ENCODE measurements at places on chromosomes 12 and 14.
A peak's percentile ranks its signal among the peaks of the same experiment; 100 is the strongest.

GRCh38 chr14:75340921-75341320, 62.3 kb downstream of the FOS start:
- peak; percentile 67 for DNase-seq

DNA sequence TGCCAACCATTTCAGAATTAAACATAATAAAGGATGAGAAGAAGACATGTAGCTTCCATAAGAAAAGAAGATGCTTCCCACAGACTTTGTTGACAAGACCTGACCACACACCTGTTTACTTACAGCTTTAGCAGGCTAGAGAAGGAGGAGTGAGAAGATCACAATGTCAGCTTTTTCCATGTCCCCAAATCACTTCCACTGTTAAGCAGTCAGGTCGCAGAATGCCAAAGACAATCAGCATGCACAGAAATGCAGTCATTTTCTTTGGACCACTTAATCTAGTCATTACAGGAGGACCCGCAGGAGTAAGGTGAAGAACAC, 314.9 kb downstream of the SSPN start:
- no peak for DNase-seq

DNA sequence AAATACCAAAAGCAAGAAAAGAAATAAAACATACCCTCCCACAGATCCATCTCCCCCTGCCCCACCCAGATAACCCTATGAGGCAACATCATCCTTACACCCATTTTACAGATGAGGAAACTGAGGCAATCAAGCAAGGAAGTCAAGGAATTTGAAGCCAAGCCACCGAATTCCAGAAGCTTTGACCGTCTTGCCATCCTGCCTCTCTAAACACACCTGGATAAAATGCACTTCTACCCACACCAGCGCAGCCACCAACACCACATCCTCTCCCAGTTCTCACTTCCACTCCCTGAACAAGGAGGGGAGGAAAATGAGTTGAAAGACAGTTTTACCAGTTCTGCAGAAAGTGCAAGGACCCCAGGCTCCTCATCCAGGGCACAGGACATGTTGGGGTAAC, 13.6 kb downstream of the CMKLR1 start:
- no peak for DNase-seq

GRCh38 chr14:106665814-106666213, 1139.4 kb downstream of the TMEM121 start:
- DNase-seq, result no peak

- DNase-seq, result peak; percentile 47
These were observed 1.4 kb downstream of the DUSP6 start for GRCh38 chr12:89350630-89351488.

DNA sequence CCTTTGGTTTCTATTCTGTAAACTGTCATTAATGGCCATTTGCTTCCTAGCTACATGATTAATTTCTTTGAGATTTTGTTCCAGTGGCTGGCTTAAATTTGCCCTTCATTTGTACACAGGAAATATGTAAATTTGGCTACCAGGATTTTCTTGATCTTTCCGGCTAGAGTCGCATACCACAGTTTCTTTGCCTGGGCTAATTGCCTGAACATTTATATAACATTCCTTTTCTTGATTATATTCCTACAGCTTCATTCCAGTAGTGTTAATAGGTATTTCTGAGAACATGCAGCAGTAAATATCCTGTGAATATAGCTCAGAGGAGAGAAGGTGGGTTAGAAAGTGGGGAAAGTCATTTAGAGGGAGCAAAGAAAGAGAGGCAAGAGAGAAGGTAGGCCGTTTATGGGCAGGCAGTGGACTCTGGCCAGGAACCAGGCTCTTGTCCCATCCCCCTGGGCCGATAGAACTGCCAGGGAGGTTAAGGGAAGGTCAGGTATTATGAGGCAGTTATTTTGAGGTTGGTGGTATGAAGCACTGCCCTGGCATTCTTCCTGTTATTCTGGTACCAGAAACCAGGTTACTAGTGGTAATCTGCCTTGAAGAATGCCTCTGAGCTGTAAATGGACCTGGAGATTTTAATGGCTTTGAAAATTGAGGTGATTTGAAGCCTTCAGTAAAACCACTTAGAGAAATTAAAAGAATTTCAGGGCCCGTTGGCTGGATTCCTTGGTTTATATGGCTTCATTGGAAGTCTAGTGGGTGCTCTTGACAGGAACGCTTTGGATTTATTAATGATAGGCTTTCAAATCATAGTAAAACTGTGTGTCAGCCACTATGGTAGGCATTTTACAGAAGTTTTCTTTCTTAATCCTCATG, 4.4 kb downstream of the RNF10 start:
- peak; percentile 80 for DNase-seq

DNA sequence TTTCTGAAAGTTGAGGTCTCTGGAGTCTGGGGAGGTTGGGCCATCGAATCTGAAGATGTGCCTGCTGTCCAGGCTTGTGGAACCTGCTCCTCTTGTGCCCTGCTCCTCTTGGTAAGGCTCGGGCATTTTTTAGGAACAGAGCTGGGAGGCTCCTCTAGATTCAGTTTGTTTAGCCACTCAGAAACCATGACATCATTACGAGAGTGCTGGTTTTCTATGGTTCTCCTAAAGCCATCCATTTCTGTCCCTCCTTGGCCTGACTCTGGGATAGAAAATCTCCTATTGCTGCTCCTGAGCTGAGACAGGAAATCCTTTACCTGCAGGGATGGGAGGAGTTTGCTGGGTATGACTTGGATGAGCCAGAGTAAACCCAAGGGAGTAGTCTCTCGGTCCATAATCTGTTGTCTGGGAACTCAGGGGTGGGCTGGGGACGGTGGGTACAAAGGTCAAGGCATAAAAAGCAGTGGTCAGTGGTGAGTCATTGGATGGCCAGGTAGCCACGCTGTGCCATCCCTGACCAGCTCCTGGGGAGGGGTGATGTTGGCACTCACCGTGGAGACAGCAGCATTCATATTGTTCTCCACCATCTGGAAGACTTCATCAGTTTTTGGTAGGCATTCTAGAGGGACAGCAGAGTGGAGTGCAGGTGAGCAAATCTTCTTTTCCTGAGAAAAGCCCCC, 2.4 kb upstream of the ADCY4 start:
- DNase-seq, result no peak

DNA sequence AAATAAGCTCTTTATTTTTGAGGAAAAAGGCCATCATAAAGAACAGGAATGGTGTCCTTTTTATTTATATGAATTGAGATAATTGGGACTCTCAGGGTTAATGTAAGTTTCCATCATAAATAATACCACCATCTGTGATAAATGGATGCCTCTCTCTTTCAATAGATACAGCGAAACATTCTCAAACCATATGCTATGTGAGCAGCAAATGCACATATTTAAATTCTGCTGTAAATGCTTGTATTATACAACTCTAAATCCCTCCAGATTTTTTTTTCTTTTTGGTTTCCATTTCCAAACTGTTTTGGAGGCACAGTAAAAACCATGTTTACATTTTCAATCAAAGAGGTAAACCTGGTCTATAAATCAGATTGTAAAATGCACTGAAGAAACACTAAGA, 132.3 kb downstream of the TMEM132C start:
- DNase-seq, result no peak

- DNase-seq, result no peak
These were observed 413.1 kb upstream of the CLEC14A start for GRCh38 chr14:38669027-38669426.

- DNase-seq, result peak; percentile 73
These were observed 5.5 kb upstream of the TC2N start for GRCh38 chr14:91872517-91873470.

DNA sequence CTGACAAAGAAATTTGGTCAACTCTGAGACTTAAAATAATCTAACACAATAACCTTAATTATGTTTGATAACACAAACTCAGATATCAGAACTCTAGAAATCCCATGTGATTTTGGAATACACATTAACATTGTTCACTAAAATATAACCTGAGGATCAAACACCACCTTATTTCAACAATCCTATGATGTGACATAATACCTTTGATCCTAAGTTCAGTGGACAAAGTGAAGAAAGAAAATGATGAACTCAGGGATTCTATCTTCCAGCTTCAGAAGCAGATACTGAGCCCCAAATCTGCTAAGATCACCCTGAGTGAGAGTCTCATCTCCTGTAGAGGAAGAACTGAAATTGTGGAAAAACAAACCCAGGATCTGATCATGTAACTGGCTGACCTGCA, 35.7 kb upstream of the APOF start:
- no peak for DNase-seq

DNA sequence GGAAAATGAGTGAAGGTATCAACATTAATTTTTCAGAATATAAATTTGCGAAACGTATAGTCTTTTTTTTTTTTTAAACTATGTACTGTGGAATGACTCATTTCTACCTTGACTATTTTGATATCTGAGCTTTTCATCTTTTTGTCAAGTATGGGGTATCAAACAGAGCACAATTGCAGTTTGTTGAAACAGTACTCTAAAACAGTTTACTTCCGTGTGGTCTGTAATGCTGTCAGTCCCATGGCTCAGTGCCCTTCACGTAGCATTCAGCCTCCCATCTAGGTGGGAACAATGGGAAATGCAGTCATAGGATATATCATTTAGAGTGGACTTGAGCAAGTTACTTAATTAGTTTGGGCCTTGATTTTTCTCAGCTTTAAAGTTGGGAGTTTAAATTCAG, 139.5 kb downstream of the ERC1 start:
- DNase-seq, result peak; percentile 69

DNA sequence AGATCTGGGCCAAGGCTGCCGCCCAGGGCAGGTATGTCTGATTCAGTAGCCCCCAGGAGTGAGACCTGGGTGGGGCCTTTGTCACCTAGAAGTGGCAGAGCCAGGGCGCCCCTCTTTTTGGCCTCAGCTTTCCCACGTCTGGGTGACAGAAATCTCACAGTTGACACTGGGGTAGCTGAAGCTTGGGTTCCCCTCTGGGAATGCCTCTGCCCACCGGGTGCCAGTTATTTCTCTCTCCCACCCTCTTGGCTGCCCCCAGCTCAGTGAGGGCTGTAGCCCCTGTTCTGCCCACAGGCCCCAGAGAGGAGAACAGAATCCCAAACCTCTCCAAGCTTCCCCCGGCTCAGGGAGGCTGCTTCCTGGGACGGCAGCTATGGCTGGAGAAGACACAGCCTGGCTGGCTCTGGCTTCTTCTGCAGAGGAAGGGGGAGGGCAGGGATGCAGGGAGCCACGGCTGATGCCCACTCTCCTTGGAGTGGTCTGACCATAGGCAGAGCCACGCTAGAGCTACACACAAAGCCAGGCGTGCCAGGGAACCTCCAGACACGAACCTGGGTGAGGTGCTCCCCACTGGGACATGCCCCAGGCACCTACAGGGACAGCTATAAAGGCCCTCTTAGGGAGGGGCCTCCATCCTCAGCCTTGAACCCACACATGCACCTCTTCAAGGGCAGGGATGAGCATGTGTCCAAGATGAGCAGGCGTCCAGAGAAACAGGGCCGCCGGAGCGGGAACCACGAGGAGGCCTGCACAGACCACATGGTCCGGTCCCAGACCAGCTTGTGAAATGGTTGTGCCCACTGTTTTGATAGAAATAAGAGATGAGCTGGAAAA, 51.7 kb downstream of the BEGAIN start:
- DNase-seq, result no peak

GRCh38 chr12:14284184-14284722, 81.2 kb upstream of the ATF7IP start:
- no peak for DNase-seq

DNA sequence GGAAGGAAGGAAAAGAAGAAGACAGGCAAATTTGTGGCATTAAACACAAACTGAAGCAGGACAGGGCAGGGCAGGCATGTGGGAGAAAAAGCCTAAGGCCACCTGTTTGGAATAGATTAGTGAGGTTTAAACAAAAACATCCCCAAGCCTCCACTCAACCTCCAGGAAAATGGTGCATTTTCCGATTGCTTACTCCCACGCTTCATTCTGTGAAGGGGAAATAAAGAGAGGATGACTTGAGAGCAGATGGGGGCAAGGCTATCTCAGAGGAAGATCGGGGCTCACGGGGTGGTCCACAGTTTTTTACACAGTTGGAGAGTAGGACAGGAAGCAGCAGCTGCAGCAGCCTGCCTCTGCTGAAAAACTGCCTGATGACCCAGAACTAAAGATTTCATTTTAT, 250.9 kb downstream of the DUSP6 start:
- peak; percentile 43 for DNase-seq

DNA sequence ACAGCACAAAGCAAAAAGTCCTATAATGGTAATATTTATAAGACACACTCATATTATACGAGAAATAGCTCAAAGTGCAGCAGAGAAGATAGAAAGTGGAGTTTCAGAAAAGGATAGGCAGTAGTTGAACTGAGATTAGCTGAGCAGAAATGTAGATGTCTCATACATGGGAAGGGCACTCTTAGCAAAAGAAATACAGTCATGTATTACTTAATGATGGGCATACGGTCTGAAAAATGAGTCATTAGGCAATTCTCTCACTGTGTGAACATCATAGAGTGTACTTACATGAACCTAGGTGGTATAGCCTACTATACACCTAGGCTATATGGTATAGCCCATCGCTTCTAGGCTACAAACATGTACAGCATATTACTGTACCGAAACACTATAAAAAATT, 671.3 kb downstream of the RPS29 start:
- DNase-seq, result no peak

DNA sequence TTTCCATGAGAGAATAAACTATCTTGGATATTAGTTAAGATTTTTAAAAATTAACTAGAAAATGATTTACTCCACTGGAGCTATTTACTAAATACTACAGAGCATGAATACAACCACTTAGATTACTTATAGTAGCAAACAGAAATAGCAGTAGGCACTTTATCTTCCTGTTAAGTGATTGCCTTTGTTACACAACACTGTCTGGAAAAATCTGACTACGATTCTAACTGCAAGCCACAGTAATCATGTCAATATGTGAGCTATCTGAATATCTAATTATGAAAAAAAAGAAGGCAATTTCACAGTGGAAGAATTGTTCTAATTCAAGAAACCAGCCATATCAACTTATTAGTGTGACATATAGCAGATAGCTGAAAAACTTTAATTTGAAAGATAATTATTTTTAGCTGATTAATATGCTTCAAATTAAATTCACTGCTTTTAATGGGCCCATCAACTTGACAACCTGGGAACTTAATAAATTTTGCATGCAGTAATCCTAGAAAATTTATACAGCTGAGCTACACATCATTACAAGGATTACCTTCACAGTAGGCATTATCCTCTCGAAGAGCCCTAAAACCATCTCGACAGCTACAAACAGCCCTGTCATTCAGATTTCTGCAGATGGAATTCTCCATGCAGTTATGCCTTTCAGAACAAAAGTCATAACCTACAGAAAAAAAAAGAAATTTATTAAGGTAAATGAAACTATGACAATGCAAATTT, 172.8 kb downstream of the NELL2 start:
- no peak for DNase-seq

DNA sequence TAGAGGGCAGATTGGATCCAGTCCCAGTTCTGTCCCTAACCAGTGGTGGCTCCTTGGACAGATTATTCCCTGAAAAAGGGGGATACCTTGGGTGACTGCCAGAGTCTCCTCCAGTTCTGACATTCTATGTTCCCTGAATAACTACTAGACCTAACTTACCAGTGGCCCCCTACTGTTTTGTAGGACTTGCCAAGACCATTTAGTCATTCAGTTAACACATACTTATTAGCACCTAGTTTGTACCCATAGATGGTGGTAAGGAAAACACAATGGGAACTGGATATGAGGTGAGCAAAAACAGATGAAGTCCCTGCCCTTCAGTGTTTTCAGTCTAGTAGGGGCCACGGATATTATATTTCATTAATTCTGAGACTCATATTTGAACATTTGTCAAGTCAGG, 3.5 kb downstream of the PRPF40B start:
- DNase-seq, result no peak
